ENCODE measurements at places on chromosomes 4 and X. TPM values are rescaled to one million over a fixed set of nuclear protein-coding genes. Genes with fewer than 3 reads are reported as not detected.

GRCh38 chr4:25271866-25272265 is 38.0 kb downstream of the PI4K2B start:
- no peak for DNase-seq

DNA sequence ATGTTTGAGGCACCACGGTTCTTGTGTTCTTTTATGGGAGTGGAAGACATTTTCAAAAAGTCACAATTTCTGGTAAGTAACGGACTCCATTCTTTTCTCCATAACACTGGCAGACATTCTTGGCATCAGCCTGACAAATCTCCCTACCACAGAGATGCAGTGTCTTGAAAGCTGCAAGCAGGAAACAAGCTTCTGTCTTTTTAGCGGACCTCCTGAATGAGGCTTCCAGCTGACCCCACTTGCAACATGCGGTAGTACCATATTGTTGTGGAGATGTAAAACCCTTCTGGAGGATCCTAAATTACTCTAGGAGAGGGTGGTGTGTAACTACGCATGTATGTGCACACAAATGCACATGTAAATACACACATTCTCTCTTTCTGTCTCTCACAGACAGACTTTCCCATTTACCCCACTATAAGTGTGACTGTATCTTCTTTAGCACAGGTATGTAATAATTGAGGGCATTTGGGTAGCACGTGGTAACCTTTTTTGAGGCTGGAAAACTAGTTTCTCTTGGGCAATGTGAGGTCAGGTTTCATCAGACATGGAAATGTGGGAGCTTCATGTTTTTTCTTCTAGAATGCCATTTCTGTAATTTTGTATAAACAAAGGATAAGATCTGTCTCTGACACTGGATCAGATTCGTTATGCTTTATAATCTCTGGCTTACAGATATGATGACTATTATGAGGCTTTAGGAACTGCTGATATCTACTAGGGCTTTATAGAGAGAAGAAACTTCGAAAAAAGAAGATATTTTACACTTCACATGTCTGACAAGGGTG is 130.1 kb downstream of the MGST2 start:
- DNase-seq: no peak

GRCh38 chrX:52990848-52991247 is 32.5 kb upstream of the FAM156A start:
- DNase-seq: no peak

DNA sequence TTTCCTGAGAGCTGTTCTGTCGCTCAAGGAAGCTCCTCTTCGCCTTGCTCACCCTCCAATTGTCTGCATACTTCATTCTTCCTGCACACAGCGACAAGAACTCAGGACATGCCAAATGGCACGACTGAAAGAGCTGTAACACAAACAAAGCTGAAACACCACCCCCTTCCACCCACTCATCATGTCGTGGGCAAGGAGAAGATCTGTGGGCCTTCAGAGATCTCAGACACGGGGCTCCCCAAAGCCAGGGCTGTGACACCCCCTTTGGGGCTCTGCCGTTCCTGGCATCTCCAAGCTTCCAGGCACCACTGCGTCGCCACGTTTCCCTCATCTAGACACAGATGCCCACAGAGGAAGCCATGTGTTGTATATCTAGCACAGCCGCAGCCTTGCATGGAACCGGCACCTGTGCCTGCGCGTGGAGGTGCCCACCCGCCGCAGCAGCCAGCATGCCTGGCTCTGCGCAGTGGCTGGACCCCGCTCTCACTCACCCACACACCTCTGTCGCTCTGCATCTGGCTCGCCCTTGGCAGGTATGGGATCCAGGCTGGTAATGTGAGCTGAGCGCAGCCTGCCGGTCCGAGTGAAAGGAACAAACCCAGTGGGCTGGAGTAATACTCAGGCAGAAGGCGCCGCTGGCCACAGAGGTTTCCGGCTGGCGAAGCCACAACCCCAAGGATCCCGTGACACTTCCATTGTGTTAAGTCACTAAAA is 676.4 kb upstream of the INTU start:
- peak; percentile 21 for DNase-seq

CFAP47 gene
- total RNA-seq: not detected

DNA sequence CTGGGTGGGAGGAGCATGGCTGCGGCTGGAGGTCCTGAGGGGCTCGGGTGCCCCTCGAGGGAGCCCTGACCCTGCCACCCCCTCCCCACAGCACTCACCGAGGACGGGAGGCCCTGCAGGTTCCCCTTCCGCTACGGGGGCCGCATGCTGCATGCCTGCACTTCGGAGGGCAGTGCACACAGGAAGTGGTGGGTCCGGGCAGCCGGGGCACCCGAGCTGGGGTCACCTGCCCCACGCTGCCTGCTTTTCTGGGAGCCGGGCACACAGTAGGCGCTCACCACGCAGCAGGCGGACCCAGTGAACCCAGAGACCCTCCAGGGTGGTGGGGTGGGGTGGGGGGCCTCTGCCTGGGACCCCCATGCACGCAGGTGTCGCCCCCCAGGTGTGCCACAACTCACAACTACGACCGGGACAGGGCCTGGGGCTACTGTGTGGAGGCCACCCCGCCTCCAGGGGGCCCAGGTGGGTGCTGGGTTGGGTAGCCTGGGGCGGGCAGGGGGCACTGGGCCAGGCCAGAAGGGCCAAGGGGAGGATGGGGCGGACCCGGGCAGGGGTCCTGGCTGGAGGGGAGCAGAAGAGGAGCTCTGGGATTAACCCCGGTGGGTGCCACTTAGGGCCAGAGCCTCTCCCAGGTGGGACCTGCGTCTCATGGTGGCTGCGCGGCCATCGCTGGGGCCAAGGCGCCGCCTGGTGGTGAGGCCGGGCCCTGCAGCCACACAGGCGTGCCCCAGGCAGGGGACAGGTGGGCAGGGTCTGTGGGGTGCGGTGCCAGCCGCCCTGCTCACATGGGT is 1.4 kb downstream of the HGFAC start:
- peak; percentile 76 for DNase-seq

GRCh38 chr4:138680256-138680655 is 335.3 kb upstream of the NOCT start:
- no peak for DNase-seq

LGI2 gene
- total RNA-seq: 2.0 TPM
